Left ventricle myocardium inferior (tissue), 1 donor: ENCODE measurements at places on chromosomes 4 and X.

- no peaks in the 10 kb centered on the region for H3K27me3 ChIP-seq
- no peak overlapping the region for H3K27ac ChIP-seq
- no peak for DNase-seq
- H3K4me3 ChIP-seq, result no peak overlapping the region
- no peaks in the 10 kb centered on the region for H3K4me1 ChIP-seq
These were observed 179.9 kb downstream of the KCNIP4 start for GRCh38 chr4:21768349-21769310.

DNA sequence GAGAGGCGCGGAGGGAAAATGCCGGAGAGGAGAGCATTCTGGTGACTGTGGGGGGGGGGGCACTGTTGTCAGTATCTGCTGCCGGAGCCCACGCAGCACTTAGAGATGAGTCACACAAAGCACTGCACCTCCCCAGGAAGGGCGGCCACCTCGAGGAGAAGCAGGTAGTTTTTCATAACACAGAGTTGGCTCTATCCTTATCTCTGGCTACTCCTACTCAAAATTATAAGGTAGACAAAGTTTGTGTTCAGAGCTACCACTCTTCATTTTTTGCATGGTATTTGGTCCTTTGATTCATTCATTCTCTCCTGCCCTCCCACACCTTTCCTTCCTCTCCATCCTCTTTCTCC lies 76.2 kb upstream of the SCOC start:
- DNase-seq, result no peak
- H3K27me3 ChIP-seq, result no peaks in the 10 kb centered on the region
- H3K27ac ChIP-seq, result no peak overlapping the region
- H3K4me3 ChIP-seq, result no peak overlapping the region
- no peaks in the 10 kb centered on the region for H3K36me3 ChIP-seq
- H3K4me1 ChIP-seq, result peaks cover 13% of the 10 kb centered on the region

DNA sequence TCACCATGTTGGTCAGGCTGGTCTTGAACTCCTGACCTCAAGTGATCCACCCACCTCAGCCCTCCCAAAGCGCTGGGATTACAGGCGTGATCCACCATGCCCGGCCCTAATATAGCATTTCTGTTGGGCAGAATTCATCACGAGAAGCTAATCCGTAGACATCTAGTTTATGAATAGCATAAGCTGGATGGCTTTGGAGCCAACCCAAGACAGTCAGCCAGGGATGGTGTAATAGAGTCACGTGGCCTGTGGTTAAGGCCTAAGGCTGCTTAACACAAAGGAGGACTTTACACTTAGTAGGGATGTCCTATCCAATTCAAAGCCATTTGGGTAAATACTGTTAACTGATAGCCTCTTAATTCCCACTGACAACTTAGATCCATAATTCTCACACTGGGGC lies 173.6 kb downstream of the RAP1GDS1 start:
- H3K4me1 ChIP-seq, result no peaks in the 10 kb centered on the region
- H3K4me3 ChIP-seq, result no peak overlapping the region
- no peaks in the 10 kb centered on the region for H3K27me3 ChIP-seq
- no peak for DNase-seq

GRCh38 chrX:13965531-13965930 lies 64.2 kb downstream of the GEMIN8 start:
- no peak overlapping the region for H3K4me3 ChIP-seq
- no peak overlapping the region for H3K27ac ChIP-seq
- no peaks in the 10 kb centered on the region for H3K4me1 ChIP-seq
- DNase-seq, result no peak
- H3K36me3 ChIP-seq, result no peaks in the 10 kb centered on the region

DNA sequence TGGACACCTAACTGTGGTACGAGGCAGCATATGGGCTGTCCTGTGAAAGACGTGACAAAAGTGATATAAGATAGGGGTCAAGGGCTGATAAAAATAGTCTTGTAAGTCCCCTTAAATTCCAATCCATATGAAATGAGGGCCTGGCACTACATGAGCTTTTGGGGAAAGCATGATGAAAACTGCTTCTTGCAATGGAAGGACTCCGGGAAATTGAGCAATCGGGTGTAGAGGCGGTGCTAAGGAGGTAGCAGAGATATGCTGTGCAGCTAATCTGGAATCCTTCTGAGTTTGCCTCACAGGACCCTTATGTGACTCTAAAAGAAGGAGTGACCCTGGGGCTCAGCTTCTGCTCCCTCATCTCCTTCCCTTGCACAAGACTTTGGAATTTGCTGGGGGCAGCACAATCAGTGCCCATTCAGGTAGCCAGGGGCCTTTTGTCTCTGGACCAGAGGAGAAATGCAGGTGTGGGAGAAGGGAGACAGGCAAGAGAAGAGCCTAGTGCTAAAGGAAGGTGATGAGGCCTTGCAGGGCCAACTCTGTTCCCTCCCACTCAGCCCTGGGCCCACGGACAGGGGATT lies 12.8 kb downstream of the CLDN2 start:
- H3K4me3 ChIP-seq, result no peak overlapping the region
- DNase-seq, result no peak
- no peak overlapping the region for H3K27ac ChIP-seq

DNA sequence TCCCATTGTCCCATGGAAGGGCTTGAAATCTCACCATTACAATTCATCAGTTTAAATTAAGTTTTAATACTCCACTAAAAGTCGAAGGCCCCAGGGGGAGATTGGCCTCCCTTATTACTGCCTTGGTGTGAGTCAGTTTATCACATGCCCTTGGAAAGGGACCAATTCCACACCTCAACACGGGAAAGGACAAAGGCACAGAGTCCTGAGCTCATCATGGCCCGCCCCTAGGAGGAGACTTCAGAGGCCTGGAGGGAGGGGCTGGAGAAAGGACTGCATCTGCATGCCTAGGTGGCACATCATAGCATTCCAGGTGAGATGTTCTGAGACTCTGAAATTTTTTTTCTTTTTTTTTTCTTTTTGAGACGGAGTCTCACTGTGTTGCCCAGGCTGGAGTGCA lies 2.8 kb upstream of the SEL1L3 start:
- H3K27me3 ChIP-seq, result no peaks in the 10 kb centered on the region
- no peak for DNase-seq
- peaks cover 40% of the 10 kb centered on the region for H3K4me1 ChIP-seq
- H3K36me3 ChIP-seq, result no peaks in the 10 kb centered on the region
- no peak overlapping the region for H3K27ac ChIP-seq

DNA sequence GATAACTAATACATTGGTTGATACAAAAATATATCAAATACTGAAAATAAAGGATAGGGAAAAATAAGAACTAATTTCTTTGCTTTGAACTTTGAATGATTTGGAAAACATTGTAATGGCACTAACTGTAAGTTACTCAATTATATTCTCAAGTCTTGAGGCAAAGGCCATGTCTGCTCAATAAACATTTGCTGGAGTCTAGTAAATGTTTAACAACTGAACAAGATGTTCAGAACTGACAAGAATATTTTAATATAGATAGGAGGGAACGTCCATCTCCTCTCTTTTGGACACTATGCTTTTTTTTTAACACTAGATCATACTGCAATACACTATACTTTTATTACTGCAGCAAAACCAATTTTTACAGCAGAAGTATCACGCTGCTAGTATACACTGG lies 76.2 kb downstream of the PRSS12 start:
- DNase-seq, result no peak
- peaks cover 9% of the 10 kb centered on the region for H3K27me3 ChIP-seq
- no peak overlapping the region for H3K27ac ChIP-seq
- no peaks in the 10 kb centered on the region for H3K36me3 ChIP-seq

DNA sequence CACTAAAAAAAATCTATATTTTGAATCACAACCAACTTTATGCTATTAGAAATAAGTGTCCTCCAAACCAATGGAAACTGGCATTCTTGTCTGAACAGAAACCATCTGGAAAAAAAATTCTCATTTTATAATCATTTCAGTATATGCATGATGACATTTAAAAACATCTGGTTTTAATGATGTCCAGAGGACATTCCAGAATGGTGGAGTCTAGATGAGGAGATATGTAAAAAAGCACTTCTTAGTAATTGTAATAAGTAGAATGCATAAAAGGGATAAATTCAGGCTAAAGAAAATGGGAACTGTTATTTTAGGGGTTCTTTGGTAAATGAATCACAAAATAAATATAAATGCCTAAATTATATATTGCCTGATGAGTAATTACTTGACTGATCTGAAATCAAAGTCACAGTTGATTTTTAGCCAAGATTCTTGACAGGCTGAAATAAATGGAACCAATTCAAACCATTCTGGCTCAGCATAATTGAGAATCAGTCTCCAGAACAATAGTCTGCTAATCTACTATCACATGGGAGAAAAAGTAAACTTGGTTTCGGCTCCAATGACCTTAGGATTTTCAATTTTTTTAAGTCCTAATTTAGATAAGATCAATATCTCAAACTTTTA lies 636.6 kb downstream of the FAT4 start:
- H3K27ac ChIP-seq, result peak overlapping the region; percentile 2
- no peak overlapping the region for H3K4me3 ChIP-seq
- no peaks in the 10 kb centered on the region for H3K4me1 ChIP-seq
- no peak for DNase-seq
- H3K36me3 ChIP-seq, result no peaks in the 10 kb centered on the region
